ENCODE measurements at places on chromosomes 2 and 18.

DNA sequence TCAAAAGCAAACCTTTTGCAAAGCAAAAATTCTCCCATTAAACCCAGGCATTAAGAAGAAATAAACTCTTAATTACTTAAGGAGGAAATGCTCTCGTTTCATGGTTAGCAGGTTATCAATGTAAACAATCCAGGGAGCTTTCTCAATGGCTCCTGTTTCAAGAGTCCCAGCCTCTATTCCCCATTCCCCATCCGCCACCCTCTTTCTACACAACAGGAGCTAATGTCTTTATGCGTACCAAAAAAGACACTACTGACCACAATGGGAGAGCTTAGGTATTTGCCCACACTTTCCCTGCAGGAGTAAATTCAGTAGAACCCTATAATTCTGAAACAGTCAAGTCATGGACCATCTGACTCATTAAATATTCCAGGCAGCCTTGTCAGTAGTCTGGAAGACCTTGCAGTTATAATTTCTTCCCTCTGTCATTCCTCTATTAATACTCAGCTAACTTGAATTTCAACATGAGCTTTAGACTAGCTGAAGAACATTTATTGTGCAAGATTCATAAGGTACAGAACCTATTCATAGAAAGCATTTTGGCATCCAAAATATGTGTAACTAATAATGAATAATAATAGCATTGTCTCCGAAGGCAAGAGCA, 48.6 kb downstream of the SLC8A1 start:
- no peak for DNase-seq

DNA sequence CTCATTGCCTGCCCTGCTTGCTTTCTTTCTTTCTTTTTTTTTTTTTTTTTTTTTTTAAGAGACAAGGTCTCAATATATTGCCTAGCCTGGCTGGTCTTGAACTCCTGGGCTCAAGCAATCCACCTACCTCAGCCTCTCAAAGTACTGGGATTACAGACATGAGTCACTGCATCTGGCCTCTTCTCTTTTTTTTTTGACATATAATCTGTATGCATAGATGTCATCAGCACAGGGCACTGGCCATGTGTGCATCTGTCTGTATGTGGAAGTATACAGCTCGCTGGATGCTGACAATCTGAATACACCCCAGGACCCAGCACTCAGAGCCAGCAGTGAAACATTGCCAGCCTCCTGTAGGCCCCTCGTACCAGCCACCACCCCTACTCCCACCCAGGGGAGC, 49.5 kb downstream of the TFCP2L1 start:
- no peak for DNase-seq

DNA sequence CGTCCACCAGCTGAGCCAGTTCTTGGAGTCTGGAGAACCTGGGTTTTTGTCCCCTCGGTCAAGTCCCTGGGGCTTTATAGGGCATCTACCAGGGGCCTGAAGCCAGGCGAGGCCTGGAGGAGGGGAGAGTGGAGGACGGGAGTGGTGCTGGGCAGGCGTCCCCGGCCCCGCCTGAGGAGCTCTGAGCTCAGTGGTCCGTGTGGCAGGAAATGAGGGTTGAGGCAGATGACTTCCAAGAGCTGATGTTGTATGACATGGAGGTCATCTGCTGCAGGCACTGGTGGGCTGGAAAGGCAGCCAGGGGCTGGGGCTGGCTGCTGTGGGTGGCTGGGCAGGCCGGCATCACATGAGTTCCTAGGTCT, 118.5 kb upstream of the HS6ST1 start:
- no peak for DNase-seq

- no peak for DNase-seq
Observed at GRCh38 chr2:24016376-24016761, 6.5 kb downstream of the MFSD2B start.

DNA sequence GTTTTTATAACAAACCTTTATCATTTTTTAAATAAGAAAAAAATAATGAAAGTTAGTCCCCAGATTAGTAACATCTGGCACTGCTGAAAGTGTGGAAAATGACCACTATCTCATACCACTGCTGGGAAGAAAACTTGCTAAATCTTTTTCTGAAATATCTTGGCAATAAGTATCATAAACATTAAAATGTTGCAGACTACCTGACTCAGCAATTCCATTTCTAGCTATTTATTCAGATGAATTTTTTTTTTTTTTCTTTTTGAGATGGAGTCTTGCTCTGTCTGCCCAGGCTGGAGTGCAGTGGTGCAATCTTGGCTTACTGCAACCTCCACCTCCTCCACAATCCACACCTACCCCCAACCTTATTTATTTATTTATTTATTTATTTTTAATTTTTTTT, 35.3 kb upstream of the SOS1 start:
- no peak for DNase-seq

- no peak for DNase-seq
Observed at GRCh38 chr2:201847481-201847880, 41.1 kb downstream of the CDK15 start.

DNA sequence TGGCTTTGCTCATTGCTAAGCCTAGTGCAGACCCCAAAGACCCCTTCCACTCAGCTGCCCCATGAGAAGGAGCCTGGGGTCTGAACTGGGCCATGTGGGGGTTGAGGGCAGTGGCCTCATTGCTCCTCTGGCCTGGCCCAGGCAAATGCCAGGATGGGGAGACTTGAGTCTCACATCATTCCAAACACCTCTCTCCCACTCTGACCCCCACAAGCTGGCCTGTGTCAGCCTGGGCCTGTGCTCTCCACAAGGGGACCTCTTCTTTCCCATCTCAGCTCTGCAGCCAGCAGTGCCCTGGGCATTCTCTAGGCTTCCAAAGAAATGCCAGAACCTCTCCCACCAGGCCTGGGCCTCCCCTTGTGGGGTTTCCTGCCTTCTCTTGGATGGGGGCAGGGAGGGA, 45.8 kb upstream of the OTOF start:
- no peak for DNase-seq

DNA sequence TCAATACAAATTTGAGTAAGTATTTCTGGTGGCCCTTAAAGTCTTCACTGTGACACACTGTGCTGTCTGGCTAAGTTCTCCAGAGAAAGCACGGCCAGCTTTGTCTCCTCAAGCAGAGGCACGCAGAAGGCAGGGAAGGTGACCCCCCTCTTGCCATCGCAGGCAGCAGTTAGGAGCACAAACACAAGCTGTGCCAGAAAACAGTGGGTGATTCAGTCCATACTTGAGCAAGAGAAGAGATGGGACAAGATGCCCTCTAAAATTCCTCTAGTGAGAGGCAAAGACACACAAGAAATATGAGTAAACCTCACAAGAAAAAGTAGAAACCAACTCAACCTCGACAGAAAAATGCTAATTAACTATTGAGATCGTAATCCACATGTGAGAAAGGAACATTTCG, 9.8 kb downstream of the MCEE start:
- DNase-seq = no peak

DNA sequence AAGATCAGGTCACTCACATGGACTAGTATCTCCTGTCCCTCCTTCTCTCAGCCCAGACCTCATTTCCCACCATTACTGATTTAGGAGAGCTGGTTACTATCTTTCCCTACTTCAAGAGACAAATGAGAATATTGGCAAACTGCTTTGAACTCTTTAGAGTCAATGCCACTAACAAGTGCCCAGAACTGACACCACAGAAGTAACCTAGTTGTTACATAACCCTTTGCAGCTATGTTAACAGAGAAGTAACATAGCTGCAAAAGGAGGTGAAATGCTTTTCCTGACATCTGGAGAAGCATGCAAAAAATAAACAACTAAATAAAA, 30.0 kb downstream of the TGFA start:
- DNase-seq = no peak

All from RKO (cell line).